Substantia nigra (tissue), 51 donors: ENCODE measurements at places on chromosomes 7 and 10.

DNA sequence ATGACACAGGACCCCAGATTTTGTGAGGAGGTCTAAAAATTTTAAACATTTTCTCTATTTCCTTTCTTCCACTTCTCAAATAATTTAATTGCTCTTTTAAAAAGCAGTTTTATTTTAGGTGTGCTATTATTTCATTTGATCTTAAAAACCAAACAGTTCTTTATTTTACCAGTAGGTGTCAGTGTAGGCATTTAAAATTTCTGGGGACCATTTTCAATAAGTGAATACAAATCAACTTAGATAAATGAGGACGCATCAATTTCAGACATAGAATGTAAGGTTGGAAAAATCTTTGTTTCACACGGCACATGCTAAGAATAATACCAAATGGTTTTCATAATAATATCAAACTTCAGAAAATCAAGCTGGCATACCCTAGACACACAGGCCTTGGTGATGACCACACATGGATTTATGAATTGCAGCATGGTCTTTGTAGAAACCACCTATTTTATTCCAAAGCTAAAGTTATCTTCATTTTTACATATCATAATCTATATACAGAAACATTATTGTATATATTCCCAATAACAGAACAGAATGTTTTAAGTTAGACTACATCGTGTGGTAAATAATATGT is 127.6 kb upstream of the SLC26A5 start:
- no peak for DNase-seq

GRCh38 chr7:388023-388960 is 98.3 kb downstream of the FOXL3 start:
- DNase-seq, result no peak

DNA sequence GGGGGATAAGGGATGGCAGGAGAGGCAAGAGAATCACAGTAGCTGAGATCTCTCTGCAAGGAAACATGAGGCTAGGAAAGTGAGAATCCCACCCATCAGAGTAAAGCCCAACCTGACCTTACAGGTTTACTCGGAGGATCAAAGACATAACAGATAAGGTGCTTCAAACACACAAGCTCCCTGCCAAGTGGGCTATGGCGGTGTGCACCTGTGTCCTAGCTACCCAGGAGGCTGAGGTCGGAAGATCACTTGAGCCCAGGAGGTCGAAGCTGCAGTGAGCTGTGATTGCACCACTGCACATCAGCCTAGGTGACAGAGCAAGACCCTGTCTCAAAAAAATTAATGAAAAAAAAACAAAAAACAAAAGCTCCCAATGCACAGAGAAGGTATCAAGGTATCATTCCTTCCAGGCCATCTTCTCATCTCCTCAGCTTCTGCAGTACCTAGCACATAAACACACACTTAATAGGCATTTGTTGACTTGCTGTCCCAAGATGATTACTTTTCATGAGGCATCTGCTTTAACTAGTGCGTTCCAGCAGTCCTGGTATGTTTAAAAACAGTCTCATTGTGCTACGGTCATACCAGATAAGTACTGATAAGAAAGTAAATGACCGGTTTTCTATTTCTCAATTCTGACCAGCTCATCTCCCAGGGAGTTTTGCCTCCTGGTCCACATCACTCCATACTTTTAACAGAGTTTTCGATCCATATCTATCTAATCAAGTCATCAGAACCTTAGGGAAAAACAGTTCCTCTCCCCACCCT is 13.3 kb downstream of the GNA12 start:
- no peak for DNase-seq

- DNase-seq, result no peak
Observed at GRCh38 chr10:56351909-56352630, 9.0 kb downstream of the ZWINT start.
